ENCODE measurements at places on chromosomes 16 and 17. TPM values are rescaled to one million over a fixed set of nuclear protein-coding genes. Genes with fewer than 3 reads are reported as not detected.

DNA sequence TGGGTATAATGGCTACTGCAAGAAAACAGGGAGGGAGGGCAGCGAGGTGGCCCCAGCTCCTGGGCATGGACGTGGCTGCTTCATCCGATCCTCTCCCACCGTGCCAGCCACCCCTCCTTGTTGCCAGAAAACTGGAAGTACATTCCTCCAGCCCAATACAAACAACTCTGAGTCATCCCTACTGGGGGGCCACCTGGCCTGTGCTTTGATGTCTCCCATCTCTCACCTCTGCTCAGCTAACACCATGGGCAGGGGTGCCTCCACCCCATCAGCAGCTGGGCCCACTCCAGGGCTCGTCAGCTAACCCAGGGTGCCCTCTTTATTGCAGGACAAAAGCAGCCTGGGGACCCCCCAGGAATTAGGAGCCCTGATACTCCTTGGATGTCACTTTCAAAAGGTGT lies 2.0 kb downstream of the RHBDF2 start:
- DNase-seq, result no peak

The GAST gene
- not detected for total RNA-seq

The EMC8 gene
- 56.0 TPM for total RNA-seq

DNA sequence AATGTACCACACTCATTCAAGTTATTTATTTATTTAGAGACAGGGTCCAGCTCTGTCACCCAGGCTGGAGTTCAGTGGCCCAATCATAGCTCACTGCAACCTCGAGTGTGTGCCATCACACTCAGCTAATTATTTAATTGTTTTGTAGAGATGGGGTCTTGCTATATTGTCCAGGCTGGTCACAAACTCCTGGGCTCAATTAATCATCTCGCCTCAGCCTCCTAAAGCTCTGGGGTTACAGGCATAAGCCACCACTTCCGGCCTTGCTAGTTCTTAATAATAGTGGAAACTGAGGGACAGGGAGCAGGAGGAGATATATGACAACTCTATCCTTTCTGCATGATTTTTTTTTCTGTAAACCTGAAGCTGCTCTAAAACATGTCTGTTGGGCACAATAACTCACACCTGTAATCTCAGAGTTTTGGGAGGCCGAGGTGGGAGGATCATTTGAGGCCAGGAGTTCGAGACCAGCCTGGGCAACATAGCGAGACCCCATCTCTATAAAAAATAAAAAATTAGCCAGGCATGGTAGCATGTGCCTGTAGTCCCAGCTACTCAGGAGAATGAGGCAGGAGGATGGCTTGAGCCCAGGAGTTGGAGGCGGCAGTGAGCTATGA lies 11.7 kb upstream of the EXOC7 start:
- no peak for DNase-seq

GRCh38 chr16:24499193-24499814 lies 40.1 kb upstream of the RBBP6 start:
- no peak for DNase-seq

DNA sequence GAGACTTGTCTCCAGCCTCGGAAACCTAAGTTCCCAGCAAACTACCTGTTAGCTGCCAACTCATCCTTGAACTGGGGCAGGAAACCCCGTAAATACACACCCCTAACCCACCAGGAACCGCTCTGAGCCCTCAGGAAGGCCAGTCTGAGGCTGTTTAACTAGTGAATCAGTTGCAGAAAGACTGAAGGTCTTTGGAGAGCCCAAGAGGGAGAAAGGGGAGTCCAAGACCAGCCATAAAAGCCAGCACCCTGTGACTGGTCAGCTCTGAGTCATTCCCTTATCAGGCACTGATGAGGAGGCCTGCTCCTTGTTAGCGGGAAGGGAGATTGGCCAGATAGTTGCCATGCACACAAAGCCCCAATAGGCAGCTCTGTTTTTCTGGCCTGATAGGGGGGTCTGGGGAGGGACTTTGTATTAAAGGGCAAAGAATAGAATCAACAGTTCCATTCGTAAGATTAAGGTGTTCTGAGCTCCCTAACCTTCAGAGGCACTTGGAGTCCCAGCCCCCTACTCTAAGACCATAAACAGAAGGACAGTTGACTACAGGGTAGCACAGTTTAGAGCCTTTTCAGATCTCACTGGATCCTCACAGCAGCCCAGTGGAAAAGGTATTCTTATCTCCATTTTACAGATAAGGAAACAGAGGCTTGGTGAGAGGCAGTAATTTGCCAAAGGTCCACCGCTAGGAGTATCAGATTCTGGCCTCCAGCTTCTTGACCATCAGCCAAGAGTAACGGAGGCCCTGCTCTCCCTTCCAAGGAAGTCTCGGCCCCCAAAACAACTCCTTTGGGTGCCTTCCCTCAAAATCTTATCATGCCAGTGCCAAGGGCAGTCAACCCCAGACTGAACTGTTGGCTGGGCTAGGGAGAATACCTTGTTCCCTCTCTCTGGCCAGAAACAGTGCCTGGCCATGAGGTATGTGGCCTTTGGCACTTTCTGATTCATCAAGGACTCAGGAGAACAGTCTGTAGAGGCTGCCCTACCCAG lies 2.2 kb upstream of the KRT19 start:
- no peak for DNase-seq

DNA sequence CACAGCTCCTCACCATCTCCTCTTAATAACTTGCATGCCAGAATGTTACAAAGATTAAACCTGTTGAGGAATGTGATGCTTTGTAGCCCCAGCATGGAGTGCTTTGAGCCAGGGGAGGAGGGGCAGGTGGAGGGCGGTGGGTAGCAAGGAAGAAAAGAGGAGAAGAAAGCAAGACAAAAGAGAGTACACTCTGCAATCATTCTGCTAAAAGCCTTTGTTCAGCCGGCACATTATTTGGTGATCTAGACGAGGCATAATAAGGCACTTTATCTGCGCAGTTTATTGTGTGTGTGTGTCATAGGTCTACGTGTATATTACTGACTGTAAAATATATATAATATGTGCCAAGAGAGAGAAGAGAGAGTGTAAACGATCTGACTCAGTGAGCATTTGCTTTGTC lies 139.1 kb downstream of the SOX9 start:
- DNase-seq, result no peak

The NEUROD2 gene
- total RNA-seq, result not detected

- no peak for DNase-seq
Observed at GRCh38 chr16:73049511-73049910, 1.6 kb upstream of the ZFHX3 start.

The FGF11 gene
- total RNA-seq, result 1.7 TPM

The KREMEN2 gene
- total RNA-seq, result not detected

DNA sequence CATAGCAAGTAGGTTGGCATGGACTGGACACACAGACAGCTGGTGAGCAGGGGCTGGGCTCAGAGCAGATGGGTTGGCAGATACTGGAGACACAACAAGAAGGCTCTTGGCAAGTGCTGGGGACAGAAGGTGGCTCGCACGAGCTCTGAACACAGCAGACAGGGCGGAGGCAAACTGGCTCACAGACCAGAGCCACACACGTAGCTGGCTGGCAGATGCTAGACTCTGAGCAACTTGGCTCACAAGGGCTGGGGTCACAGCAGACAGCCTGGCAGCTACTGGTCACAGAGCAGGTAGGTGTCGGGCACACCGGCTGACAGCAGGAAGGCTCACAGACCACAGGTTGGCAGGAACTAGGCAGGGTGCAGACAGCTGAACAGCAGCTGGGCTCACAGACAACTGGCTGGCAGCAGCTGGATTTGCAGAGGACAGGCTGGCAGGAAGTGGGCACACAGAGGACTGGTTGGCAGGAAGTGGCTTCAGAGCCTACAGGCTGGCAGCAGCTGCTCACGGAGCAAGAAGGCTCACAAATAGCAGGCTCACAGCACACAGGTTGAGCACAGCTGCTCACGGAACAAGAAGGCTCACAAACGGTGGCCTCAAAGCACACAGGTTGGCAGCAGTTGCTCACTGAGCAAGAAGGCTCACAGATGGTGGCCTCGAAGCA lies 725 bp downstream of the KRTAP16-1 start:
- peak; percentile 95 for DNase-seq

DNA sequence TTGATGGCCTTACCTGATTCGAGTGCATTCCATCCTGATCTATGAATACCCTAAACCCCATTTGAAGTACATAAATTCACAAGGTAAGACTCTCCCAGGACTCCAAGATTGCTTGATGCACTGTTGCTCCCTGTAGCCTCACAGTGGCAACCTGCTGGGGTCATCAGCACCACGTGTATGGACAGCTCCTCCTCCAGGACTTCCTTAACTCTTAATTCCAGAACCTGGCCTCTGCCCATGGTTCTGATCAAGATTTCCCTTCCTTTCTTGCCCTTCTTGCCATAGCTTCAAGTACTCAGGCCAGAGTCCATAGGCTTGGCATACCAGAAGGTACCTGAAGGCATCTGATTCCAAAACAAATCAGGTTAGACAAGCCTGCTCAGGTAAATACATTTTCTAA lies 34.0 kb upstream of the NLK start:
- DNase-seq, result no peak

The HSD11B2 gene
- not detected for total RNA-seq

DNA sequence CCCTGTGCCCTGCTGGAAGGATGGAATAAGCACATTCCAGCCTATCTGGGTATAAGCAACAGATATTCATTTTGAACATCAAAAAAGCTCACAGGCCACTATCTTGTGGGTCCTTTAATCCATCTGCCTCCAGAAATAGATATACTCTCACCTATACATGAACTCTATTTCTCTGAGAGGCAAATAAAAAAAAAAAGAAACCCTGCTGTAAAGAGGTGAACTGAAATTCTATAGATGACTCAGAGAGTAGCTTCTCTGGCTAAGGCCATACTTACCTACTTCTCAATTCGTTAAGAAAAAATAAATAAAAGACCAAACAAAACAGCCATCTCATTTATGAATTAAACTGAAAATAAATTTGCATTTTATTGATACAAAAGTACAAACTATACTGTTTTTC lies 86.3 kb downstream of the DYNLRB2 start:
- no peak for DNase-seq

- no peak for DNase-seq
Observed at GRCh38 chr17:7834542-7834956, 532 bp downstream of the KDM6B start.

- DNase-seq, result no peak
Observed at GRCh38 chr17:57554826-57555635, 190.1 kb downstream of the CCDC182 start.

- DNase-seq, result no peak
Observed at GRCh38 chr16:29900888-29901606, 759 bp downstream of the ASPHD1 start.

DNA sequence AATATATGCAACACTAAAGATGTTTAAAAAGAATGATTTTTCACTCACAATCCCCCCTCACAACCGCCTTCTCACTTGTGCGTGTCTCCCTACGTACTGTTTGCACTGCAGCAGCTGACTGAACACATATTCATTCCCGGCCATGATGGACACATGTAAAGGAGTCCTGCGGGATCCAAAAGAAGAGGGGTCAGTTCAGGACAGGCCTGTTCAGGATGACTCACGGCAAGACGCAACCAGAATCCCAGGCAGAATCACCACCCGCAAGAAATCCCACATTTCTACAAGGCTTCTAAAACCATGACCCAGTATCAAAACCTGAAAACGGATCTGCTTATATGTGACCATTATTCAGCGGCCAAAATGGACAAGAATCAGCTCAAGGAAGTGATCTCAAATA lies 52.3 kb downstream of the CYB5D2 start:
- no peak for DNase-seq

The DNAH3 gene
- not detected for total RNA-seq

Measured in CD8-positive, alpha-beta T cell (primary cell).